HT1080 (cell line): ENCODE measurements at places on chromosomes 1 and 21.

- DNase-seq, result peak; percentile 39
Observed at GRCh38 chr1:233424779-233425178, 97.3 kb downstream of the MAP3K21 start.

- DNase-seq, result peak; percentile 69
Observed at GRCh38 chr1:204544321-204544720, 28.1 kb downstream of the MDM4 start.

GRCh38 chr1:46757247-46757955, 38.5 kb upstream of the EFCAB14 start:
- peak; percentile 30 for DNase-seq

DNA sequence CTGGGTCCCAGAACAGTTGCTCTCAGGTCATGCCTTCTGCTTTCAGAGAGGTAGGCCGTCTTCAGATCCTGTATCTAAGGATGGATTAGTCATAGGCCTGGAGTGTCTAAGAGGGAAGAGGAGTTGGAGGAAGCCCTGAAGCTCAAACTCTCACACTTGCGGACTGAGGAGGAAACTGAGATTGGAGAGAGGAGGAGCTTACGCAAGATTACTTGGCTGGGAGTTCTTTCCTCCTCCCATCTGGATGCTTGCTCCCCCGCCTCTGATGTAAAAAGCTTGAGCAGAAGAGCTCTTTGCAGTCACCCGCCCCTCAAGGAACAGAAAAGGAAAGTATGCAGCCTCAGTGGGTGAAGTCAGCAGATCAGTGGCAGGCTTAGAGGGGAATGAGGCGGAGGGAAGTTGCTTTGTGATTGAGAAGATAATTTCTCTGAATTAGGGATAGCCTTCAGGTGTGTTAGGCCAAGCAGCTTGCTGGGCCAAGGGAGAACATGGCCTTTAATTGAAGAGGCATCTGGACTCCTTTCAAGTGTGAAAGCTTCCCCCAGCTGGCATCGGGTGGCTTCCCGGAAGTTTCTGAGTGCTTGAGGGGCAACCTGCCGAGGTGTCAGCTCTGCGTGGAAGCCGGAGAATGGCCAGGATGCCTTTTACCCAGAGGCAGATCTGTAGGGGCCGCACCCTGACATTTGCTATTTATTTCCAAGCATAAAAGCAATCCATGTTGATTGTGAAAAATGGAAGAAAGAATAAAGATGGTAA, 6.6 kb downstream of the ADORA1 start:
- DNase-seq, result peak; percentile 57

DNA sequence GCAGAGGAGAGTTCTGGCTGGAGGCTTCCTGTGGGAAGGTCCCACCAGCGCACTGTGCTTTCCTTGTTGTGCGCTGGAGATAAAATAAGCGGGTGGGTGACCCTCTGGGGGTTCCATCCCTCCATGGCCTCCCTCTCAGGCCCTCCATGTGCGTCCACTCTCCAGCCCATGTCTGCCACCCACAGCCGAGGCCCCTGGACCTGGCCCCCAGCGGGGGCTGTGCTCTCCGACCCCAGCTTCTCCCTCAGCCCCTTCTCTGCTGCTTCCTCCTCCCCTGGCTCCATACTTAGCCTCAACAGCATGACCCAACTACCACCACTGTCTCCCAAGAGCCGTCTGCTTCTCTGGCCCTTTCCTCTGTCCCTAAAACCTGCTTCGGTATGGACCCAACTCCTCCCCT, 61.4 kb downstream of the GNG4 start:
- DNase-seq, result no peak
